ENCODE measurements at places on chromosomes 6 and 20.

- no peak for DNase-seq
Observed at GRCh38 chr6:141486942-141487341, 645.8 kb upstream of the GJE1 start.

GRCh38 chr20:58512808-58513552, 2.2 kb downstream of the APCDD1L start:
- DNase-seq, result no peak

DNA sequence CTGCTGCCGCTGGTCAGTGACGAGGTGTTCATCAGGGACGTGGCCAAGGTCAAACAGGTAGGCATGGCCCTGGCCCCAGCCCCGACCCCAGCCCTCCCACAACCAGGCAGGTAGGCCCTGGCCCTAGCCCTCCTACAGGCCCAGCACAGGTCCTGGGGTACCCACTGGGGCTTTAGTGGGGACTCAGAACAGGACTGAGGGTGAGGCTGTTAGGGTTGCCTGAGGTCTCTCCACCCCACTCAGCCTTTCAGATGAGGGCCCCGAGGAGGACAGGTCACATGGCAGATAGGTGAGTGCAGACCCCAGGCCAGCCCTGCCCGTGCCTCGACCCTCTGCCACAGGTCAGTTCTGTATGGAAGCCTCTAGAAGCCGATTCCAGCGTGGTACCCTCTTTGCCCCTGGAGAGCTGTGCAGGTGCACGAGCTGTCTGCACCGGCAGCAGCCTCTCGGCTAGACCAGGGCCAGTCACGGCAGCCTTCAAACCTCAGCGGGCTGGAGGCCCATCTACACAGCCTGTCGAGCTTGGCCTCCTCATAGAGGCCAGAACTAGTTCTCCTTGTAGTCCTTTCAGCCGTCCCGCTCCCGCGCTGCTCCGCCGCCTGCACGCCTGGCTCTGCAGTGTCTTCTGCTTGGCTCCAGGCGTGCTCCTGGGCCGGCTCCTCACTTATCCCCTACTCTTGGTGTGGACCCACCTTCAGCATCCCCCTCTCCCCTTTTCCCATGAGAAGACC, 35.5 kb downstream of the PYGB start:
- DNase-seq, result no peak

GRCh38 chr6:137413482-137413881, 80.7 kb downstream of the OLIG3 start:
- no peak for DNase-seq

DNA sequence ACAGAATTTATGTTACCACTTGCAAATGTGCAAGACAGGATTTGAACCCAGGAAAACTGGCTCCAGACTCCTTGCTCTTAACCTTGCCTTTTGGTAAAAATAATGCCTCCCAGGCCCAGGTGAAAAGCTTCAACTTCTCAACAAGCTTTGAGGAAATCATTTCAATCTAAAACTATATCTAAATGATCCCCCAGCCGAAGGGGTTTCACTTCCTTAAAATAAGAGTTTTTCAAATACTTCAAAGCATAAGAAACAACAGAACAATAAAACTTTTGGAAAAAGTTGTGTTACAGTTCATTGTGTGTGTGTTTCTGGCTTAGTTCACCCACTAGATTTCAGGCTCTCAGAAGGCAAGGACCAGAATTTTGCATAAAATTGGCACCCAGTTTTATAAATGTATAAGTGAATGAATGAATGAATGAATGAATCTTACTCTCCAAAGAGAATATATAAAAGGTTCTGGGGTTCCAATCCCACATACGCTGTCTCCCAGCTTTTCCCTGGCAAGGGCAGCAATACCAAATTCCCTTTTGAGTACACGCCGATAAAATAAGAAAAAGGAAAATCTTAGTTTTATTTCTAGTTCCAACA, 5.4 kb downstream of the OR2H2 start:
- DNase-seq, result no peak

DNA sequence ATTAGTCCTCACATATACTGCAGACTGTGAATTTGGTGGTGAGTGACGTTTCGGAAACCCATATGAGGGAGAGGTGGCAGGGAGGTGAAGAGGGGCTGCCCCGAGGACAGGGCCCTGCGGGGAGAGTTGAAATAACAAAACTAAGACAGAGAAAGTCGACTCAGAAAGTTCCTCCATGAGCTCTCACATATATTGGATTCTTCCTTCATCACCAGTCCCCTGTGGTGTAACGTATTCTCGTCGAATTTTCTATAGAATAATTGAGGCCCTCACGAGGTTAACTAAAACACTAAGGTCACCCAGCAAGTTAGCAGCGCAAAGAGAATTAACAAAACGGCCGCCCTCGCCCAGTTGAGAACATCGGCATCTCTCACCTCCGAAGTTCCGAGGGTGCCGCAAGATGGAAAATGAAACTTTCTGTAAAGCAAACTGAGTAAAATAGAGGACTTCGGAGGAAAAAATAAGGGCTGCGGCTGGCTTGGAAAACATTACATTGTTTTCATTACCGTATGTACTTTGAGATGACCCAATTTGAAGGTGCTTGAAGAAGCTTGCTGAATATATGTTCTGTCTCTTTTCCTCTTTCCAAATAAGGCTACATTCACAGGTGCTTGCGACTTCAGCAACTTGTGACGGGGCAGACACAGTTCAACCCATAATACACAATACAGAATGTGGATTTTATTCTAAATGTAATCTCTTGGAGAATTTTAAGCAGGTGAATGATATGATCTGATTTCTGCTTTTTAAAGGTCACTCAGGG, 490.9 kb upstream of the JARID2 start:
- DNase-seq, result no peak

DNA sequence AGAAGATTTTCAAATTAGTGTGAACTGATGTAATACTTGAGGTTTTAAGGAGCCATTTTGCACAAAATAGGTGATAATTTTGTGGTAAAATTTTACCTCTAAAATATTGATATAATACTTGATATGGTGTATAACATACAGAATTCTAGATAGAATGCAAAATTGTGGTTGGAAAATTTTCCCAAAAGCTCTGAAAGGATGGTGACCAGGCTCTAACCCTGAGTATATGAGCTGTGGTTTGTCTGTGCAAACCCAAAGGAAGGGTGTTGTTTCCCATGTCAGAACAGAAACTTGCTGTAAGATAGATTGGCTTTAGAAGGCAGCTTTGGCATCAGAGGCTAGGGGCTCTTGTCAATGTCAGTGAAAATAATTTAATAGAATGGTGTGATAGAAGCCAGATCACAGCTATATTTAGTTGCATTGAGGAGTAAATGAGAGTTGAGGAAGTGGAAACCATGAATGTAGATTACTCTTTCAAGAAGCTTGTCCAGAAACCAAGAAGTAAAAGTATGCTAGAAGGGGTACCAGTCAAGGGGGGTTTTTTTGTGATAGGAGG, 257.7 kb downstream of the FARS2 start:
- no peak for DNase-seq

DNA sequence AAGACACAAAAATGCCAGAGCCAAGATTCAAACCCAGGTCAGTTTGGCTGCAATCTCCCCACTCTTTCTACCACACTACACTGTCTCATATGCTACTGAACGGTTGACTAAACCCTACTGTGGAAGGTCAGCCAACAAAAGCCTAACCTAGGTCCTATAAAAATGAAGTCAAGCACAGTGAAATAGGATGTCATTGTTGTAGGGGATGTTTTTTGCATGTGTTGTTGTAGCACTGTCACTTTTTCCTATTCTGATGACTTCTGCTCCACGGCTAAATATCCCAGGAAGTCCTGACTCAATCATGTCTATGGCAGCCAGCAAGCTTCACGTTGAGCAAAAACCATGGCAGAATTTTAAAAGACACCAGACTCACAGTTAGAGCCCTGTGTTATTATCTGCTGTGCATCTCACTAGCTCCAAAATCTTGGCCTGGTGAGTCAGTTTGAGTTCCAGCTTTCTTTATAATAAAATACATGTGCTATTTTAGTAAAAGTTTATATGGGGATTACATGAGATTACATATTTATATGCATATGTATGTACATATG, 322.1 kb upstream of the NT5E start:
- no peak for DNase-seq

- no peak for DNase-seq
Observed at GRCh38 chr6:326896-327537, 34.7 kb downstream of the DUSP22 start.

DNA sequence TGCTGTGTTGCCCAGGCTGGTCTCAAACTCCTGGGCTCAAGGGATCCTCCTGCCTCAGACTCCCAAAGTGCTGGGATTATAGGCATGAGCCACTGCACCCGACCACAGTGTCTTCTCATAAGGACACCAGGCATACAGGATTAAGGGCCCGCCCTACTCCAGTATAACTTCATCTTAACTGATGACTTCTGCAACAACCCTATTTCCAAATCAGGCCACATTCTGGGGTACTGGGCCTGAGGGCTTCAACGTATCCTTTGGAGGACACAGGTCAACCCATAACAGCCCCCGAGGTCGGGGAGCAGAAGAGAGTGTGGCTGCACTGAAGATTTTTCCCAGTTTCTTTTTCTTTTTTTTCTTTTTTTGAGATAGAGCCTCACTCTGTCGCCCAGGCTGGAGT, 39.7 kb downstream of the SUN5 start:
- no peak for DNase-seq

- peak; percentile 56 for DNase-seq
Observed at GRCh38 chr6:143397227-143398222, 53.0 kb downstream of the ADAT2 start.

- DNase-seq, result no peak
Observed at GRCh38 chr20:57879779-57880570, 170.2 kb upstream of the PMEPA1 start.

DNA sequence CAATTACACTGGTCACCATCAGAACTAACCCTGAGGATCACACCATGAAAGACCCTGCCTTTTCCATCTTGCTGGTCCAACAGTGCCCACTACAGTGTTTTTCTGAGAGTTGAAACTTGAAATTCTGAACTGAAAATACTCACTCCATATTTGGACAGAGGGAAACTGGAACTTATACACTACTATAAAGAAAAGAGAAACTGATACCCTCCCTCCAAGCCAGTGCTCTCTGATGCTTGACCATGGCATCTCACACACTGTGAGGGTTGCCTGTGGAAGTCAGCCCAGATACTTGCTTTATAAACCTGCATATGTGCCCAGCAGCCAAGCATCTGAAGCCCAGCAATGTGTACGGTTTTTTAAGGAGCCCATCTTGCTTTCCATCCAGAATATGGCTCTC, 108.7 kb downstream of the FOXA2 start:
- no peak for DNase-seq

GRCh38 chr20:13863244-13863643, 78.4 kb downstream of the NDUFAF5 start:
- DNase-seq, result no peak

DNA sequence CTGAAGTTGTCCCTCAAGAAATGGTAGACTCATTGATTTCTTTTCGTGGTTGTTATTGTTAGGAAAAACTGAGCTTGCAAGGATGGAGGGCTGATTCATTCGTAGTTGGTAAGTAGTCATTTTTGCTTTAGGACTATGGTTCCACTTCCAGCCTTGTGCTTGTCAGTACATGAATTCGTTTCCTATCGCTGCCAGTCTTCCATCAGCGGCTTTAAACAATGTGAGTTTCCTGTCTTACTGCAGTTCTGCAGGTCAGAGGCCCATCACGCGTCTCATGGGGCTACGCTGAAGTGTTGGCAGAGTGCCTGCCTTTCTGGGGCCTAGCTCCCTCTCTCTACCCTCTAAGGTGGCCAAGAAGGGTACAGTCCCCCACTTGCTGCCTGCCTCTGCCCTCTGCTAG, 11.4 kb upstream of the MDFI start:
- DNase-seq, result no peak

DNA sequence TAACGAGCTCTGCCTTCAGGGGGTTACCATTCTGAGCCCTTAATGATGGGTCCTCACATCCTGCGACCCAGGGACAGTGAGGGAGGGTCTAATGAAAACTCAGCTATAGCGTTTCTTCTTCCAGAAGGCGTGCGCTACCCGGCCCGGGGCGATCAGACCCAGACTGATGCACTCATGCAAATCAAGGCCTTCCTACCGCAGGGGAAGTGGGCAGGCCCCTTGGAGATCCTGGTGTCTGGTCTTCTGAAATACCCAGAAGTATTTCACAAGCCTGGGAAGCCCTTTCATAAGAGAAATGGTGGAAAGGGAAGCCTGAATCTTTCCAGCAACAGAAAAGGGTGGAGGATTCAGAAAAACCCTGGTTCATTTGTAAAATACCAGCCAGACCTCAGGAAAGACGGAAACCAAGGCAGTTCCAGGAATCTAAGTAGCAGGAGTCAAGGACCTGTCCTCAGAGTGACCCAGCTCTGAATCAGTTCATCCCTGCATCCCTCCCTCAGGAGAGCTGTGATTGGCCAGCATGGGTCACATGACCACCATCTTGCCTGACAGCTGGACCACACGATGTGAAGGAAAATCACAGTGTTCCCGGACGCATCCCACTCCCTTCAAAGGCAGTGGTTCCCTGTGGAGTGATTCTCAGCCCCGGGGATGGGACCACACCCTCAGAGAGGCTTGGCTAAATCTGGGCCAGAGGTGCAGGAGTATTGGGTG, 12.7 kb downstream of the BFSP1 start:
- peak; percentile 19 for DNase-seq

GRCh38 chr6:143026696-143027449, 33.8 kb upstream of the AIG1 start:
- peak; percentile 29 for DNase-seq

- DNase-seq, result peak; percentile 36
Observed at GRCh38 chr20:45070932-45071632, 29.8 kb downstream of the KCNS1 start.

GRCh38 chr6:5681480-5681879, 325.2 kb downstream of the NRN1 start:
- DNase-seq, result no peak

DNA sequence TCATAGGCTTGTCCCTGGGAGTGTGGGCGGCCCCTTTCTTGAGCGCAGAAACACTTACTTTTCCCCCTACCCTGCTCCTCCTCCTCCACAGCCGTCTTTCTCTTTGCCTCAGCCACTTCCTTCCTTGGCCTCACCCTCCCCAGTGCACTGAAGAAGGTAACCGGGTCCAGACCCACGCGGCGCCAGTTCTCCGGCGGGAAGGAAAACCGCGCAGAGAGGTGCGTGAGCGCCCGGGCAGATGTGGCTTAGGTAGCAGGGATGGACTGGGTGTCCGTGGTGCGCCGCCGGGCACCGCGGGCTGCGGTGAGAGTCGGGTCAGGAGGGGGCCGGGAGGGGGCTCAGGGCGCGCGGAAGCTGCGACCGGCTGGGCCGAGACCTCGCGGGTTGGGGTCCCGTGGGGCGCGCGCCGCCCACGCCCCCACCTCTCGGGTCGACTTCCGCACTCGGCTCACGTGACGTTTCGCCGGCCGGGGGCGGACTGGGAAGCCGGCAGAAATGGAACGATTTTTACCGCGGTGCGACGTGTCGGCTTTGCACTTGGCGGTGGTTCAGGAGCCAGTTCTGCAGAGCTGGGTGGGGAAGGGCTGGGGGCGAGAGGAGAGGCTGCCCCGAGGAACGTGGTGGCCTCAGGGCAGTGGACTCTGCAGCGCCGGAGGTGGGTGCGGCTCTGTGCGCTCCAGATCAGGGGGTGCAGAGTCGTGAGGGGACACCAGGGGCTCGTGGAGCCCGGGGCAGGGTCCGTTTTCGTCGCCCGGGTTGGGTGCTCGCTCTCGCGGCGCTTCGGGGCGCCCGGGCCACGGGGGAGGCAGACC, at the start of gene ABRACL:
ABRACL (plus strand) TSS at position 88 of the 812 bp plus-strand sequence. CDS start 5,416 bp downstream, outside the sequence.
- peak; percentile 52 for DNase-seq

All from HCEC 1CT (cell line).